Mammary epithelial cell (primary cell): ENCODE measurements at places on chromosomes 3 and 15. TPM values are rescaled to one million over a fixed set of nuclear protein-coding genes. Genes with fewer than 3 reads are reported as not detected.

HYKK gene
- 2.5 and 2.9 TPM in 2 replicates for total RNA-seq

HTR3E gene
- not detected for total RNA-seq

FBXO40 gene
- not detected in 2 replicates for total RNA-seq

KIF9 gene
- total RNA-seq: 4.0 TPM

CKMT1A gene
- total RNA-seq: 23.5 and 41.5 TPM in 2 replicates

LYZL4 gene
- not detected in 2 replicates for total RNA-seq

CCDC50 gene
- total RNA-seq: 85.0 and 112 TPM in 2 replicates
